ENCODE measurements at places on chromosomes 1 and 21. TPM values are rescaled to one million over a fixed set of nuclear protein-coding genes. Genes with fewer than 3 reads are reported as not detected.

Gene CR1L
- total RNA-seq: 0.24 TPM

Gene ZNF691
- total RNA-seq: 5.4 TPM

Gene ERVH48-1
- total RNA-seq: not detected

Gene YBX1
- 393 TPM for total RNA-seq

Gene LEFTY2
- total RNA-seq: 5.1 TPM

Gene LCE1C
- not detected for total RNA-seq

Gene KMO
- 2.5 TPM for total RNA-seq

Gene KRTAP13-2
- total RNA-seq: not detected

Gene ACTL8
- total RNA-seq: not detected

Gene SYF2
- total RNA-seq: 43.0 TPM

- no peak for DNase-seq
Measured at GRCh38 chr1:96365596-96366390, 355.8 kb upstream of the PTBP2 start.

DNA sequence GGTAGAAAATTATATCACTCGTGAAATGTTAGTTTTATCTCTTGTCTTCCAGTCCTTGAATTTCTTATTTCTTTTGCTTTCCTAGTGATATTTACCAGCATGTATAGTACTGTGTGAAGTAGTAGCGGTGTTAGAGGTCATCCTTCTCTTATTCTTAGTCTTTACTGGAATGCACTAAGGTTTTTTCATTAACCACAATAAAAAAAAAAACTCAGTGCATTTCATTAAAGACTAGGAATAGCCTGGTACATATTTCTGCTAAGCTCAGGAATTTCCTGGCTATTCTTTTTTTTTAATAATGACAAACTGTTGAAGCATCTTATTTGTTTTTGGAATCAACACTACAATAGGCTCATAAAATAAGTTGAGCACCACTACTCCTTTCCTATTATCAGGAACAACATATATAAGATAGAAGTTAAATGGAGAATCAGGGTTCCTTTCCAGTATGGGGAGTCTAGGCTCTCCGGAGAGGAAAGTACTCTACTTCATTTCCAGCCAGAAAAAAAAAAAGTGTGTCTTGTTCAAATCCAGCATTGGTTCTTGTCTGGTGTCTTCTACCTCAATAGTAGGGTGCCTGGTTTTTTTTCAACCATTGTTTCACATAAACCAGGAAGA, 60.0 kb downstream of the TNFSF18 start:
- DNase-seq: no peak

GRCh38 chr1:66282891-66283621, 250.9 kb upstream of the SGIP1 start:
- no peak for DNase-seq

- DNase-seq: no peak
Measured at GRCh38 chr1:53737648-53738204, 1.2 kb downstream of the GLIS1 start.

GRCh38 chr1:215084621-215085020, 2.1 kb downstream of the KCNK2 start:
- DNase-seq: no peak

GRCh38 chr1:207829576-207829975, 77.7 kb downstream of the CD46 start:
- no peak for DNase-seq

DNA sequence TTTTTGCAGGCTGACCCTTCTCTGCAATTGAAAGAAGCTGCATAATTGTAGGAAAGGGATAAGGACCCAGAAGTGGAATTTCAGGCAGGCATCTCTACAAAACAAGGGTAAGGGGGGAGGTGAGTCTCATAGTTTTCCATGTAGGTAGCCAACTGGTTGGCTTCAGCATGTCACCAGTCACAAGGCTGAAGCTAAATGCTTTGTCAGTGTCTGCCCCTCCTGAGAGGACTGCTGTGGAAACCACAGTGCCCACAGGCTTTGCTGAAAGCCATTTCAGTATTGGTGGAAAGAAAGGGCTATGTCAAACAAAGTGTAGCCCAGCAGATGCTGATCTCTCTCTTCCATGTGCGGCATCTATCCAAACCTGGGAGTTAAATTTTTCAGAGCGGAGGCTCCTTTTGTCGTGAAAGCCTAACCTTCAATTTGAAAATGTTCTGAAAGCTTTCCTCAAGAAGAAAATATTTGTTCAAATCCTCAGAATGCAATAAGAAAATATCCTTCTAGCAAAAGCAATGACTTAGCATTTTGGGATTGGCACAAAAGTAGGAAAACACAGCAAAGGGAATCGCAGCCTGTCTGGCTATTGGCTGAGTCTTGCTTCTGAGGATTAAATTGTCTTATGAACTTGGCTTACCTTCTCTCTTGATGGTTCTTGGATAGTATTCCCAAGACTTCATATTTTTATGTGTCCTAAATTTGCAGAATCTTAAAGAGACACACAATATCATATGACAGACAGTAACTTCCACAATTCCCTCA, 591.7 kb downstream of the PLPP3 start:
- DNase-seq: no peak

DNA sequence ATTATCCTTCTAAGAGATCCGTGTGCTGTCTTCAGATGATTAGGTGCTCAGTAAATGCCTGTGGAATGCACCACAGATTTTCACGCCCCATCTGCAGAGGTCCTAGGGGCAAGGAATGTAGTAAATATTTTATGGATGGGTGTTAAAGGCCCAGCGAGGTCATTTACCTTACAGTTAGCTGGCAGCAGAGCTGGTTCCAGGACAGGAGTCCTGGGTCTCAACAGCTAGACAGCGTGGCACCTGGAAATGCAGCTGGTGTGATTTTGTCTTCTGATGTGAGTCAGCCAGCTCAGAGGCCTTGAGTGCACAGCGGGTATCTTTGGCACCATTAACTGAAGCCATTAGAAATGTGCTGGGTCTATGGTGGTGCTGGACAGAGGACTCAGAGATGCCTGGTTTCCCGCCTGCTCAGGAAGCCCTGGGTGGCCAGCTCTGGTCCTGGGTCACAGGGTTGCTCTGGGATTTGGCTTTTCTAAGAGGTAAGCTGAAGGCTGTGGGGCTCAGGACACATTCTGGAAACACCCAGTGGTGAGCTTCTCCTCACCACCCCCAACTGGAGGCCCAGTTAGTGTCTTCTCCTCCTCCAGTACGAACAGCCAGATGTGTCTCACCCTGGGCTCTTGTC, 65.5 kb downstream of the DDX20 start:
- no peak for DNase-seq

DNA sequence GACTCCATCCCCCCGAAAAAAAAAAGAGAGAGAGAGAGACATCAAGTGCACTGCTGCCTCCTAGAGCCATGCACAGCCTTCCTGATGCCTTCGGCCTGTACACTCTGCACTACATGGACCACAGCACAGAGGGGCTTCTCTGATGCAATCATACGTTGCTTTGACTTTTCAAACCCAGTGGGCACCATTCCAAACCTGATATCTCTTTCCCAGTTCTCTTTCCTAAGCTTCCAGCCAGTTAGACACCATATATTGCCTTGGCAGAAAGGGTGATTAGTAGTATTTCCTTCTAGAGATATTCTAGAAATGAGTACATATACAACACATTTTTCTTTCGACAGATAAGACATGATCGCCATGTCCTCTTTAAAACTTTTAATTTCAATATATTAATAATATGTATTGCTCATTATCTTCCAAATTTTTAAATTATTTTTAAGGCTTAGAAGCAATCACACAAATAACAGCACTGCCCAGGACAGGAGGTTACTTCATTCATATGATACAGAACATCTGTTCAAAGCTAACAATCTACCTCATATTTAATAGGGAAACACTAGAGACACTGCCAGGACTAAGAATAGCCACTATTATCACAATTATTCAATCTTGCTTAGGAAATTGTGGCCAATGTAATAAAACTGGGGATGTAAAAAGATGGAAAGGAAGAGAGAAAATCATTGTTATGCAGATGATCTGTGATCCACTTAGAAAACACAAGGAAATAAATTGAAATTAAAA, 9.9 kb downstream of the CLCA1 start:
- no peak for DNase-seq

GRCh38 chr1:41868241-41868998, 50.3 kb downstream of the HIVEP3 start:
- DNase-seq: no peak

- DNase-seq: no peak
Measured at GRCh38 chr21:25503981-25504380, 103.3 kb downstream of the MRPL39 start.

DNA sequence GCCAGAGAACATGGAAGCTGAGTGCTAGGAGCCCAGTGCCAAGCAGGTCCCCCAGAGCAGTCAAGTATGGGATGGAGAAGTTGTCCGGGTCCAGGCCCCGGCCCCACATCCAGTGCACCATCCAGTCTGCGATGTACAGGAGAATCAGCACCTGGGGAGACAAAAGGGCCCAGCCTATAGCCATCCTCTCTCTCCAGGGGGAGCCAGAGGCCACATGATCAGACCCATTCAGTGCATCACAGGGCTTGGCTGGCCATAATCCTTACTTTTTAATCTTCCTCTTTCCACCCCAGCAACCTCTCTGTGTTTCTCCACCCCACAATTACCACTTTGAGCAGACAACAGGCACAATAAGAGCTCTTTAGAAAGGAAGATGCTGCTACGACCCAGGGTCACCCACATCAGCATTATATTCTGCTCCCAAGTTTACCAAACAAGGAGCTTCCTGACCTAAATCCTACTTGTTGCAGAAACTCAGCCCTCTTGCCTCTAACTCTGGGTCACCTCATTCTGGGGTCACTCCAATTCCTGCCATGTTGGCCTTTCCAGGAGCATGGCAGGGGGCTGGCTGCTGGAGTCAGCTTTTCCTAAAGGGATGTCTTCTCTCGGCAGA, 16.4 kb upstream of the RAB29 start:
- peak; percentile 80 for DNase-seq

- DNase-seq: no peak
Measured at GRCh38 chr21:33700491-33700890, 58.2 kb downstream of the ITSN1 start.

- peak; percentile 33 for DNase-seq
Measured at GRCh38 chr21:42688226-42688840, 34.9 kb downstream of the PDE9A start.

DNA sequence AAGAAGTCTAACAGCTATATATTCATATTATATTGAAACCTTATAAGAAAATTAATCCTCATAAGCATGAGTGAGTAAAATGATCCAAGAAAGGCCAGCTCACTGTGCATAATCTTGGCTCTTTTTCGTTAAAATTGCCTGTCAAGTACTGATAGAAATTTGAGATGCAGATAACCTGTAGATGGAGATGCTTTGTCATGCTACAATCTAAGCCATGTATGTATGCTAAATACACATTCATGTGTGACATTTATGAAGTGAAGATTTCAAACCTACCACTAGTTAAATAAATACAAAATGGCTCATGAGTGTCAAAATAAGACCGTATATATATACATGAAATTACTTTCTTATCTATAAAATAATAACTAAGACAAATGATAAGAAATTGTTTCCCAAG, 1491.5 kb upstream of the PRMT6 start:
- DNase-seq: no peak
